ENCODE measurements at places on chromosomes 16 and 17. TPM values are rescaled to one million over a fixed set of nuclear protein-coding genes. Genes with fewer than 3 reads are reported as not detected.
A peak's percentile ranks its signal among the peaks of the same experiment; 100 is the strongest.

DNA sequence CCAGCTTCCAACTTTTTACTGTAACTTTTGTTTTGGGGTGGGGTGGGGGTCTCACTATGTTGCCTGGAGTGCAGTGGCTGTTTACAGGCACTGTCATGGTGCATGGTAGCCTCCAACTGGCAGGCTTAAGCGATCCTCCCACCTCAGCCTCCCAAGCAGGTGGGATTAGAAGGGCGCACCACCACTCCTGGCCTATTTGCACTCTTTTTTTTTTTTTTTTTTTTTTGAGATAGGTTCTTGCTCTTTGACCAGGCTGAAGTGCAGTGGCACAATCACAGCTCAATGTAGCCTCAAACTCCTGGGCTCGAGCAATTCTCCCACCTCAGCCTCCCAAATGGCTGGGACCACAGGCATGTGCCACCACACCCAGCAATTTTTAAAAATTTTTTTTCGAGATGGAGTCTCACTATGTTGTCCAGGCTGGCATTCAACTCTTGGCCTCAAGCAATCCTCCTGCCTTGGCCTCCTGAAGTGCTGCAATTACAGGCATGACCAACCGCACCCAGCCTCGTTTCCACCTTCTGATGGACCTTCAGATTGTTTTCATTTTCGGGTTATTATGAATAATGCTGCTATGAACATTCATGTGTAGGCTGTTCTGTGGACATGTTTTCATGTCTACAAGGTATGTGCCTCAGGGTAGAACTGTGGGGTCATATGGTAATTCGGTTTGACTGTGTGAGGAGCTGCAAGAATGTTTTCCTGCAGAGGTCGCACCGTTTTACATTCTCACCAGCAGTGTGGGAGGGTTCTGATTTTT lies 10.9 kb downstream of the TRAP1 start:
- DNase-seq, result no peak

- no peak for DNase-seq
These were observed 26.9 kb upstream of the ZNF750 start for GRCh38 chr17:82866590-82867191.

DNA sequence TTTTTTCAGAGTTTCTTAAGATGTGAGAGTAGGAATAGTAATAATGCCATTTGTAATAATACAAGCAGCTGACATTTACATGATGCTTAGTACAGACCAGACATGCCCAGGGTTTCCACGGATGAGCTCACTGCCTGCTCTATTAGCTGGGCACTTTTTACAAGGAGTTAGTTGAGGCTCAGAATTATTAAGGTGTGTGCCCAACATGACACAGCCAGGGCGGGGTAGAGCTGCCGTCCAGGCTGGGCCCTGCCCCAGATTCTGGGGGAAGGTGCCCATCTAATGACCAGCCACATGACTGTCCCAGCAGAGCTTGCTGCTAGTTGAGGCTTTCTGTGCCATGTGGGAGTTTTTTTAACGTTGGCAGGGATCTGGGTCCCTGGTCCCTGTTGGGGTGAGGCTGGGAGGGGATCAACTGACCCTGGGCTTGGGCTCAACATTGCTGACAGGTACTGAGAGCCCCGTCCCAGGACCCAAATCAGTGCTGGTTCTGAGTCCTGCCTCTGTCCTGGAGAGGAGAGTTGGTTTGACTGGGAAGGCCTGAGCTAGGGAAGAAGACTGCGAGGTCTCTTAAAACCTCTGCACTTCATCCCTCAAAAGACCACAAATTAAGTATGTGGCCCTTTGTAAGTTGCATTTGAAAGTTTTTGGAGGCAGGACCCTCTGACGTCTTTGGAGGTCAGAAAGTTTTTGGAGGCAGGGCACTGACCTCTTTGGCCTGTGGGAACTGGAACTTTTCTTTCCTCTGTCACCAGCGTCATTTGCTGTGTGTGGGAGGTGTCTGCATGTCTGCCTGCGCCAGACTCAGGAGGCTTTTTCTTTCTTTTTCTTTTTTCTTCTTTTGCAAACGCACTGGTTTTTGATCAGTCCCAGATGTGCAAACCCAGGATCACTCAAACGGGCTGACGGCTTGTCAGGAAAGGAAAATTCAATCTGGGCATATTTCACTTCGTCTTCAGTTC lies 2.2 kb downstream of the CRISPLD2 start:
- DNase-seq, result no peak

GRCh38 chr16:83738923-83739503 lies 68.8 kb upstream of the HSBP1 start:
- no peak for DNase-seq

DNA sequence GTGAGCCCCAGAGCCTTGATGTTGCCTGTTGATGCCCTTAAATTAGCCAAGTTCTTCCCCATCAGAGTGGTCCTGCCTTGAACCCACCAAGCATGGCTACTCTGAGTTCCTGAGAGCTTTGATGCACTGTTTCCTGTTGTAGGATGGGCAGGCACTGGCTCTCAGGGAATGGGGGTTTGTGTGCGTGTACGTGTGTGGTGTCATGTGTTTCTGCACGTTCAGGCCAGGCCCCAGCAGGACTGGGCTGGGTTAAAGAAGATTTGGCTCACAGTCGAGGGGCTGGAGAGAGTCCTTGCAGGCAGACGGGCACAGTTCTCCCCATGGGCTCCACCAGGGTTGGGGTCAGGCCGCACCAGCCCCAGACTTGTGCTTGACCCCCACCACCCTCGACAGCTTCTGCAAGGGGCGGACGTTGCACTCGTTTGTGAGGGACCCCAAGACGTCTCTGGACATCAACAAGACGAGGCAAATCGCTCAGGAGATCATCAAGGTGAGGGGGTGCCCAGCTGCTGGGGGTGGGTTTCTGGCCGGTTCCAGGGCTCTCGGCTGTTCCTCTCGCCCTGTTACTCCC lies 23.4 kb upstream of the LGALS9 start:
- no peak for DNase-seq

DNA sequence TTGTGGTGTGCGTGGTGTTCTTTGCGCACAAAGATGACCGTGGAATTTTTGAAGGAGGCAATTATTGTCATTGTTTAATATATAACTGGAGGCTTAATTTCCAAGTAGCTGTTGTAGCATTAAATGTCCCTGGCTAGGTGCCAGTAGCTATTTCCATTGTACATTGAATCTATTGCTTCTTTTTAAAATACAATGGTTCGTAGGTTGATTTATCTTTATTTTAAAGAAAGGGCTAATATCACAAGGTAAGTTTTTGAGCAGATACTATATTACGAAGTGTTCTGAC lies 127.1 kb downstream of the RPTOR start:
- DNase-seq, result no peak

The CTRB1 gene
- 4.8 TPM for total RNA-seq

GRCh38 chr17:57356153-57356718 lies 99.9 kb downstream of the MSI2 start:
- DNase-seq, result no peak

GRCh38 chr17:39530513-39530912 lies 69.2 kb downstream of the CDK12 start:
- DNase-seq, result no peak

DNA sequence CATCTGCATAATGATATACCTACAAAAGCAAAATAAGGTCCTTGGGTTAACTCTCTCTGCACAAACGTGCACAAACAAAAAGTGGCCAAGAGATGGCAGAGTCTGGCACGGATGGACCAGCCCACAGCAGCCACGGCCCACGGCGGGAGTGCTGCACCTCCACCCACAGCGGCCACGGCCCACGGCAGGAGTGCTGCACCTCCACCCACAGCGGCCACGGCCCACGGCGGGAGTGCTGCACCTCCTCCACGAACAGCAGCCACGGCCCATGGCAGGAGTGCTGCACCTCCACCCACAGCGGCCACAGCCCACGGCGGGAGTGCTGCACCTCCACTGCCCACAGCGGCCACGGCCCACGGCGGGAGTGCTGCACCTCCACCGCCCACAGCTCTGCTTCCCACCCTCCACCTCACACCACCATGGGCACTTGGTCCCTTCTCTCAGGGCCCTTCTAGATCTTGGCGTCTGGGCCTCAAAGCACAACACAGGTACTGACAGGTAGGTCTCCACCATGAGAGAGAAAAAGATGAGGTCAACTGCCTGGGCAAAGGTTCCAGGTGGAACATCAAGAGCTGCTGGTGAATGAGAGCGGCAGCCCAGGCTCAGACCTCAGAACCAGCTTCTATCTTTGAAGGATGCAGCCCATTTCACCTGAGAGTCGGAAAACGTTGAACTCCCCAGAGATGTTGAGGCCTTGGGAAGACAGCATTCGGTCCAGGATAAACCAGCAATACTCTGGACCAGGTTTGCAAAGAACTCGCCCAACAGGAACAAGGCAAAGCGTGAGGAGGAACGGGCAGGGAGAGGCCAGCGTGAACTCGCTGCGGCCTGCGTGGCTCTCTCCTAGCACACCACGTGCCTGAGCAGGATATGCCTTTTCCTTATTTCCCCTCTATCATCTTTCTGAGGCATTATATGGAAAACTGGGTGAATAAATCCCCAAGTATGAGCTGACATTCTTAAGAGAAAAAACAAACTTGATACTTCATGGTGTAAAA lies 124.5 kb downstream of the ZNF778 start:
- no peak for DNase-seq

GRCh38 chr17:64442541-64442971 lies 6.4 kb upstream of the MILR1 start:
- DNase-seq, result no peak

- DNase-seq, result no peak
These were observed 671 bp upstream of the EDC4 start for GRCh38 chr16:67872131-67872630.

DNA sequence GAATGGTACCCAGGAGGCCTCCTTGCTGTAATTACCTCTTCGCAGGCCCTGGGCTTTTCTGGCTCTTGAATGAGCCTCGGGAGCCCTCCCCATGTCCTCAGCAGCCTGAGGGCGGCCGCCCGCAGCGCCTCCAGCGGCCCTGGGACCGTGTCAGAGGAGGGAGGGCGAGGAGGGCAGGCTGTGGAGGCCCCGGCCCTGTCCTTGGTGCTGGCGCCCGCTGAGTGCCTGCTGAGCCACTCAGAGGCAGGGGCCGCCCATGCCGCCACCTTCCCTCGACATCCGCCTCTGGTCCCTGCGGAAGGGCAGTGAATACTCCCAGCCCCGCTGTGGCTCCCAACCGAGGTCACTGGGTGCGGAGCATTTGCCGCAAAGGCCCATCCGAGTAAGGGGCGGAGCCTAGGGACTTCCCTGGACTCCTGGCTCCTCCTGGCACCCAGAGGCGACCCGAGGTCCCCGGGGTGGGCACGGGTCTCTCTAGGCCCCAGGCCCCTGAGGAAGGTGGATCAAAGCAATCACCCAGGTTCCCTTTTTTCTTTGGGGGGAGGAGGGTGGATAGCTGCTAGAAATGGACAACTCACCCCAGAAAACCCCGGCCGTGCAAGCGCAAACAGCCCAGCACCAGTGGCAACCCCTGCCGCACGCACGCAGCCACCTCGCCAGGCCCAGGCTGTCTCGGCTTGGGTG lies 2.8 kb downstream of the RBFOX3 start:
- DNase-seq, result no peak

The RBFOX1 gene
- not detected for total RNA-seq

The MT1E gene
- total RNA-seq, result 410 TPM

GRCh38 chr17:8333281-8333680 lies 6.4 kb upstream of the ODF4 start:
- no peak for DNase-seq

GRCh38 chr16:76956394-76956793 lies 234.6 kb upstream of the MON1B start:
- no peak for DNase-seq

The HOXB13 gene
- total RNA-seq, result not detected

DNA sequence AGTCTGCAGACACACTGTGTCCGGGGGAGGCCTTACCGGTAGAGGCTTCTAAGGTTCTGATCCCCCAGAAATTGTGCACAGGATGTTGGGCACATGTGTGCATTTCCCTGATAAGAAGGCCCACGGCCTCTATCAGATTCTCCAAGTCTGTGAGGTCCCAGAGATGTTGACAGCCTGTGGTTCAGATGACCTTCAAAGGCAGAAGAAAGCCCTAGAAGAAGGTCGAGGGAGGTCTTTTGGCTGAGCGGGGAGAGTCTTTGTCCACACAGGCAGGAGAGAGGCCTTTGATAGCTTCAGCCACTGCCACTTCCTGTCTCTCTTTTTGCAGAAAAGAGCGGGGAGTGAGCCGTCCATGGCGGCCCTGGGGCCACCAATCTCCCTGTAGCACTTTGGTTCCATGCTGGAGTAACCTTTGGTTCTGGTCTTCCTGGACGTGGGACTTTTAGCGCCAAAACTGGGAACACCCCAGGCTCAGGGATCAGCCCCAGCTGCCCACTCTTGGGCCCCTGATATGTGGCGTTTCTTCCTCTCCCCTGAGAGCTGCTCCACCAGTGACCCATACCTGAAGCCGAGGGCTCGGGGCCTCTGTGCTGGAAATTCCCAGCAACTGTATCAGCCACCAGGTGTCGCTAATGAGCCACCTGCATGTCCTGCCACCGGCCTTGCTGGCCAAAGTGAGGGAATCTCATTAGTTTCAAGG lies 28.1 kb upstream of the LGALS9 start:
- no peak for DNase-seq

The CHST5 gene
- not detected for total RNA-seq

- DNase-seq, result no peak
These were observed 38.8 kb downstream of the SCPEP1 start for GRCh38 chr17:57016764-57017116.

The SLC9A5 gene
- 0.55 TPM for total RNA-seq

DNA sequence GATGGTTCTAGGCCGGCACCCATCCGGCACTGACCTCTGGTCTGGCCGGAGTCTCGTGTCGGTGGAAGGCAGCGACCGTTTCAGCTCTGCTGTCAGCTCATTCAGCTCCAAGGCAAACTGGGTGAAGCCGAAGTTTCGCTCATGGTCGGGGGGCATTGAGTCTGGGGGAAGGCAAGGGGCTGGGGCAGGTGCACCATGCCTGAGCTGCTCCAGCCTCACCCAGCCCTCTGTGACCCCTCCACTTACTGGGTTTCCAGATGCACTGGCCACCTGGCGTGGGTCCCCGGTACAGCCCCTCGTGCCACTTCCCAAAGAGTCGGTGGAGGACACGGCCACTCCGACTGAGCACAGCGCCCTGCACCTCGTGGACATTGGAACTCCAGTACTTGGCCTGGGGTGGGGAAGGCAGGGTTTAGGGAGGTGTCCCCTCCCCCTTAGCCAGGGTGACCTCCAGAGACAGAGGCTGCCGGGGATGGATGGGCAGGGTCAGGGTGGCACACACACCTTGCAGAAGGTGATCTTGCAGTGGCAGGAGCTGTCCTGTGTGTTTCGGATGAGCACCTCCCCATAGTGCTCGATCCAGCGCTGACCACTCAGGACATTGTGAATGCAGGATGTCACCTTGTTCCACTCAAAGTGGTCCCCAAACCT lies 12.6 kb downstream of the OSBPL7 start:
- peak; percentile 88 for DNase-seq

Measured in mesenteric fat pad (tissue), 1 donor.